ENCODE measurements at places on chromosomes 12 and 14.

GRCh38 chr14:79842270-79842669 lies 369.0 kb downstream of the DIO2 start:
- no peak for DNase-seq

GRCh38 chr14:85310491-85311272 lies 219.3 kb upstream of the FLRT2 start:
- DNase-seq: no peak

DNA sequence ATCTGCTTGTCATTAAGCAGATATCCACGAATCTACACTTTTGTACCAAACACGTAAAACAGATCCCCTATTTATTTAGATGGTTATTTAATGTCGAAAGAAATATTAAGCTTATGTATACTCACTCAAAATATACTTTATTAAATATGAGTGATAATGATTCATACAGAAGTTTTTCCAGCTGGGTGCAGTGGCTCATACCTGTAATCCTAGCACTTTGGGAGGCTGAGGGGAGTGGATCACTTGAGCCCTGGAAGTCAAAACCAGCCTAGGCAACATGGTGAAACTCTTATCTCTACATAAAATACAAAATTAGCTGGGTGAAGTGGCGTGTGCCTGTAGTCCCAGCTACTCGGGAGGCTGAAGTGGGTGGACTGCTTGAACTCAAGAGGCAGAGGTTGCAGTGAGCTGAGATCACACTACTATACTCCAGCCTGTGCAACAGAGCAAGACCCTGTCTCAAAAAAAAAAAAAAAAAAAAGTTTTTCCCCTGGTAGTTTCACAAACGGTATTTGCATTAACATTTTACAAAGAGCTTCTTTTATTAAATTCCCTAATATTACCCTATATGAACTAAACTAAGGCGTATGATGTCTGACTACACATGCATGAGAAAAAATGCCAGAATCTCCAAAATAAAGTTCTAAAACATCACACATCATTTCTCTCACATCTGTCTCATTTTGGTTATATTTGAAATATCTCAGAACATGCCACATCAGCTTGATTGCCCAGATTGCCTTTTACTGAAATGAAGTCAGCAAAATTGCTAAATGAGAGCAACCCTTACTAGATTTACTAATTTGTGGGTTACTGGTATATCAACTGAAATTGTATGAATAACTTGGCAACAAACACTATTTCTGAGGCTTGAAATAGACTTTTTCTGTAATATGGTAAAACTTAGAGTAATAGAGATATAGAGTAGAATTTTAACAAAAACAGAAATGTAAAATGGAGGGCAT lies 74.9 kb downstream of the PAWR start:
- no peak for DNase-seq

DNA sequence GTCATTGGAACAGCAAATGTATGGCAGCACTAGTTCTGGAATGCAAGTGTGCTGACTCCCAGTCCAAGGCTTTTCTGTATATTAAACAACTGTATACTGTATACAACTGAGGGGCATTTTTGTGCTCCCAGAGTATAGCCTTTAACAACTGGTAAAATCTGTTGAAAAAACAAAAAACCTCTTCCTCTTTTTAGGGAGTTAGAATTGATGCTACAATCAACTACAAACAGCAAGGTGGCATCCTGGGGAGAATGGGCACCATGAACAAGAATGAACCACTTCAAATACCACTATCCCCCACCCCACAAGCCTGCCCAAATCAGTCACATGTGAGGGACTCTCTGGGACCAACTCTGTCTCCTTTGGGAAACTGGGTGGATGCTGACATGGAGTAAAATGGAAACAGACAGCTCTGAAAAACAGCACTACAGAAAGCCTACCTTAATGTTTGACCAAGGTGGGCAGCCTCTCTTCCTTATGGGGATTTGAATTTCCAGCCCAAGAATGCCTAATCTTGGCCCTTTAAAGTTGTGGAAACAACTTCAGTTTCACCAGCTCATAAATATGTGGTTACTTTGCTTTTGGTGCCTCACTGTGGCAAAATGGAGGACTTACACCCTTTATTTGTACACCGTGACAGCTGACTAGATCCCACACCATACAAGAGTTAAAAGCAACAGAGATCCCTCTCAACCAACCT lies 7.5 kb downstream of the VTI1B start:
- peak; percentile 18 for DNase-seq

DNA sequence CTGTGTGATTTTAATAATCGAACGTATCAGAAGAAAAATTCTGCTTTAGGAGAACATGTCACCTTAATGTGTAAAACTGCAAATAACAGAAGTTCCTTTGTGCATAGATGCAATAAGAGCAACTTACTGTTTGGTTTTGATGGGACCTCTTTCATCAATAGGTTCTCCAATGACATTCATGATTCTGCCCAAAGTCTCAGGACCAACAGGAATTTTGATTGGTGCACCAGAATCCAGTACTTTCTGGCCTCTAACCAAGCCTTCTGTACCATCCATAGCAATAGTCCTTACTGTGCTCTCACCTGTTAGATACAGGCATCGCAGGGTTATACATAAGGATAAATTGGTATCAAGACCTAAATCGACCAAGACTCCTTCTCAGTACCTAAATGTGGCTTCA lies 1.1 kb downstream of the ATP5F1B start:
- DNase-seq: no peak

DNA sequence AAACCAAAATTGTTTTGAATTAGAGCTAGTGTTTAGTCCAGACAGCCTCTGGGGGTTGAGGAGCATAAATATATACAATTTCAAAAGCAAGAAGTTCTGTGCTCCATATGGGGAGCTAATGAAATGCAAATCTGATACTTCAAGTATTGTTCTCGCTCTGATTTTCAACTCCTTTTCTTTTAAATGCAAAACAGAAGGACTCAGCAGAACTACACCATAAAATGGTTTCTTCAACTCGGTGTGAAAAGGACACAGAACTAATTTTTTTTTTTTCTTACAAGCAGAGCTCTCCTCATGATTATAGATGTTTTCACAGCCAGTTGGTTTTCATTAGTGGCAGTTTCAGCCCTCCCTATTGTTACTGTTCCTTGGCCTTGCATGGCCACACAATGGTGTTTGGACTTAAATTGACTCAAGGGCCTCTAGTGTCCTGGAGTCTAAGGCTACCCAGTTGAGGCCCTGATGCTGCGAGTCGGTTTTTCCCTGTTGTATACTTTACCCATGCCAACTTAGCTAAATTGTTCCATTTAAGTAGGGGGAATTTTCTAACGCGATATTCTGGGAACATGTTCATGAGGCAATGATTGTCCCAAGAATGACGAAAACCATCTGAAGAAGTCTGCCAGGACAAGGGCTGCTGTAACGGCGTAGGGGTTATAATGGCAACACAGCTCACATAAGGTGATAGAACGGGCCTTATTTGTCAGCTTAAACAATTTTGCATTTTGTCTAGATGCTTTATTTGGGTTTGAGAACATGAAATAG lies 120.3 kb downstream of the GPR135 start:
- no peak for DNase-seq

DNA sequence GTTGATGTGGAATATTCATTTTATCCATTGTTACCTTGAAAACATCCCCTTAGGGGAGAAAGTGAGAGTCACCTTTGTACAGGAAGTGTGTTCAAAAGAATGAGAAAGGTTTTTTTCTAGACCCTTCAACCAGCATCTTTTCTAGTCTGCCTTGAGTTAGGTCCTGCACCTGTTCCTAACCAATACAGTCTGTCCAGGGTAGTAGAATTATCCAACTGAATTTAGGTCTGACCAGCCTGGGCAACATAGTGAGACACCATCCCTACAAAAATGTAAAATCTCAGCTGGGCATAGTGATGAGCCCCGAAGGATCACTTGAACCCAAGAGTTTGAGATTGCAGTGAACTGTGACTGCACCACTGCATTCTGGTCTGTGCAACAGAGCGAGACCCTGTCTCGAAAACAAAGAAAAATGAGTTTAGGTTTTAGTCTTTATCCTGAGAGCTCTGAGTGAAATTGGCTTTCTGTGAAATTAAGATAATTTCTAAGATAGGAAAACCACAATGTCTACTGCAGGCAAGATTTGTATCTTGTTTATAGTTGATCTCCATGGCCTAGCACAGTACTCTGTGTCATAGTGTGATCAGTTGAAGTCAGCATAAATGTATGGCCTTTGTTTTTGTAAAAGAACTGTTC lies 25.2 kb downstream of the ARHGAP5 start:
- peak; percentile 6 for DNase-seq

- DNase-seq: no peak
Measured at GRCh38 chr14:92258934-92259333, 64.0 kb upstream of the SLC24A4 start.

DNA sequence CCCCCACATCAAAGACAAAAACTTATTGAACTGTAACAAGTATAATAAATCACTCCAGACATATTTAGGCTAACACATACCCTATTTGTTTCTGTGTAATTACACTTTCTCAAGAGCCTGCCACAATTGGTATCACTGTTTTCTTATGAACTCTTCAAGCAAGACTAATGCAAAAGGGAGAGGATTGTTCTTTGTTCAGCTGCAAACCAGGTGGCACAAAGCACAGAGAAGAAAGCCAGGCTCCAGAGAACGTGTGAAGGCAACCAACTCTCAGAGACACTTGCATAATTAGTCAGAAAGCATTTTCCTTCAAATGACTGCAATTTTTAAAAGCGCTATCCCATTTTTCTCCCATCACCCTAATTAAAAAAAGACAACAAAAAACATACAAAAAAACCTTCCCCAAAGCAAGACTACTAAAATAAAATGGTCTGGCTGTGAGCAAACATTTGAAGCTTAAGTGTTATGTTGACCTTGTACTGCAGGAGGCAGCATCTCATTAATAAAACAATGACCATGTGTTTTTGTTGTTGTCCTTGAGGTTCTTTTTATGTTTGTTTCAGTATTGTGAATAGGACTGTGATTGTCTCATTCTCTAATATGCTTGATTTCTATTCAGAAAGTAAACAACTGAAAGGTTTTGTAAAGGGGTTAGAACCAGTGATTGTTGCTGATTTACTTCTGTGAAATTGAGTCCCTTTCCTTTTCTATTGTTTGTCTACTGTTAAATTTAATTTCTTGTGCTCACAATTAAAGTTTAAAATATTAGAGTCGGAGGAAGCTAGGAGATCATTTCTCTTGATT lies 452.7 kb upstream of the PDE3A start:
- no peak for DNase-seq

DNA sequence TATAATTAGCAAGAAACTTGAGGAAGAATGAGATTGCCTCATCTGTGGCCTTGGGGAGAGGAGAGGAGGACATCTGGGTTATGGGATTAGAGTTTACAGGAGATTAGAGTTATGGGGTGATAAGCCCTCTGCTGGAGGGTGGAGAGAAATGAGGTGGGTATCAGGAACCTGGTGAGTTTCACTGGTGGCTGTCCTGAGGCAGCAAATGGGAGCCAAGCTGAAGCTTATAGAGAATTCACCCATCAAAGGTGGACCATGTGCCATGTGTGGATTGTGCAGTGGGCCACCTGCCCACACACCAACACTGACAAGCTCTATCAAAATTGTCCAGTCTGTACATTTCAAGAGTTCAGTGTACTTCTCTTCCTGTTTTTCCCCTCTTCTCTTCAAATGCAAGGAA lies 135.3 kb downstream of the AEBP2 start:
- DNase-seq: no peak

- peak; percentile 76 for DNase-seq
Measured at GRCh38 chr12:76020731-76021672, 10.6 kb downstream of the PHLDA1 start.

GRCh38 chr14:23478109-23478759 lies 8.7 kb downstream of the NGDN start:
- DNase-seq: peak; percentile 53

- DNase-seq: no peak
Measured at GRCh38 chr12:90947869-90948268, 7.1 kb downstream of the CCER1 start.

GRCh38 chr14:99728231-99728920 lies 44.3 kb downstream of the CYP46A1 start:
- DNase-seq: no peak

GRCh38 chr12:86597431-86597830 lies 341.2 kb upstream of the MGAT4C start:
- no peak for DNase-seq

DNA sequence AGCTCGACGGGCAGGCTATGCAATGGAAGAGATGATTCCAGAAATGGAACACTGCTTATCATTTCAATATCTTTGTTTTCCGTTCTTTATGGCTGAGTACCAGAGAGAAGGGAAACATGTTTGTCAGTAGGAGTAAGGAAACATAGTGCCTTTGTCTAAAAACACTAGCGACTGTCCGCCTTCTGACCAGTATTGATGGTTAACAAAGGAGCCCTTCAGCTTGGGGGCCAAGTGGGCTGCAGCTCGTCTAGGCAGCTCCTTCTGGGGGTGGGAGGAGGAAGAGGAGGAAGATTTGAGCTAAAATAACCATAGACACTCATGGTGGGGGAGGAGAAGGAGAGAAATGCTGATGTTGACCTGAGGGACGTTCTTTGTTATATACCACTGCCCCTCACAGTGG lies 15.0 kb downstream of the COQ5 start:
- no peak for DNase-seq

DNA sequence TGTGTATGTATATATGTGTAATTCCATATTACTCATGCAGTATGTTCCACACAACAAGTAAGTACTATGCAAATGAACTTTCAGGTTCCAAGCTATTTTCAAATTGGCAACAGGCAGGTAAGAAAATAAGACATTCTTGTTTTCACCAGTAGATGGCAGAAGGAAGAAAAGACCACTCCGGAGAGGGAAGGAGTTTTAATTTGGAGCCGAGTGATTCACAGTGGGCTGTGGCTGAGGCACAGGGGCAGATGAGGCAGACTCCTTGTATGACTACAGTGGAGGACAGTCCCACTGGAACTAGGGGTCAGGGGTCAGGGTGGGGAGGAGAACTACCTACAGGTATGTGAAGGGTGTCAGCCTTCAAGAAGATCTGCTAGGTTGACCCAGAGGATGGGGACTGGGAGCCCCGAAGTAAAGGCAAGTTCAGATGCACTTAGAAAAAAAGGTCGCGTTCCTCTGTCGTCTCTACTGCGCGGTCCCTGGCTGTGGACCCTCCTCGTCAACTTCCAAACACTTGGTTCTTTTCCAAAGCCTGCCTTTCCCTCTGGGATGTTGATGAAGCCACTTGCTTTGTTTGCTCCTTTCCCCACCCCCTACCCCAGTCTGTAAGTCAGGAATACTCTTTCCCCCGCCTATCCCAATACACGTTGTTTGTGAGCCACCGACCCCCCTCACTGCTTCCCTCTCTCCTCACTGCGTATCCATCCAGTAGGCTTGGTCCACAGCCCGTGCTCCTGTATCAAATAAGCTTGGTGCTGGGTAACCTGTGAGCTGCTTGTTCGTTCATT lies 24.1 kb downstream of the DDX47 start:
- DNase-seq: peak; percentile 66

DNA sequence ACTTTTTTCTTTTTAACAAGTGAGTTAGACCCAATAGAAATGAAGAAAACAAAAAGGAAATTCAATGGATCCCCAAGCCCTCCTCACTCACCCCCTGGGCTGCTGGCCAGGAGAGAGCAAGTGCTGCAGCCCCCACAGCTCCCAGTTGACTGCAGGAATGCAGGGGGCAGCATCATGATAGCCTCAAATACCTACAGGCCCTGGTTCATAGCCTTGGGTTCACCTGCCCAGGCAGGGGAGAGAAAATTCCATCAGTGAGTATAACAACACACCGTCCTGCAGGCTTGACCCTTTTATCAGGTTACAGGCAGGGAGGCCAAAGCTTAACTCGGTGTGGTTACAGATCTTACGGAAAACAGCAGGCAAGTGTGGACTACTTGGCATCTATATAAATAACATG lies 76.3 kb downstream of the PHLDA1 start:
- DNase-seq: no peak

- no peak for DNase-seq
Measured at GRCh38 chr14:77322250-77322902, 1.5 kb downstream of the GSTZ1 start.

- no peak for DNase-seq
Measured at GRCh38 chr12:108650083-108650482, 16.4 kb upstream of the SELPLG start.

All from activated CD4-positive, alpha-beta T cell treated with anti-CD3 and anti-CD28 coated beads, Interleukin-2, amount 50 U/mL, for 48 hours (primary cell).